ENCODE measurements at places on chromosomes 7 and 10.
A peak's percentile ranks its signal among the peaks of the same experiment; 100 is the strongest.

DNA sequence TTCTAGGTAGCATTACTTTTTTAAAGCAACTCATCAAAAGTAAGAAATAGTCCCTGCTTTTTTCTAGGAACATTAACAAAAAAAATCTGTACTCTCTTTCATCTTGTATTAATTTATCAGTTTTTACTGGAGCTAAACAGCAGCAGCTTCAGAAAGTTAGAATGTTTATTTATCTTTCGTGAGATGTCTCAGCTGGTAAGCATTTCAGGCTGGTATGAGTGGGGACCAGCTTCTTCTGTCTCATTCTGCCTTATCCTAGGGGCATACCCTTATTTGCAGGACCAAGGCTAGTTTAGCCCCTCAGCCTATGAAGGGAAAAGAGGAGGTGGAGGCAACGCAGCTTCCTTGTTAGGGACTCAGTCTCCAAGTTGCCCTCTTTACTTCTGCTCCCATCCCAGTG is 35.1 kb downstream of the LANCL2 start:
- no peak for DNase-seq

DNA sequence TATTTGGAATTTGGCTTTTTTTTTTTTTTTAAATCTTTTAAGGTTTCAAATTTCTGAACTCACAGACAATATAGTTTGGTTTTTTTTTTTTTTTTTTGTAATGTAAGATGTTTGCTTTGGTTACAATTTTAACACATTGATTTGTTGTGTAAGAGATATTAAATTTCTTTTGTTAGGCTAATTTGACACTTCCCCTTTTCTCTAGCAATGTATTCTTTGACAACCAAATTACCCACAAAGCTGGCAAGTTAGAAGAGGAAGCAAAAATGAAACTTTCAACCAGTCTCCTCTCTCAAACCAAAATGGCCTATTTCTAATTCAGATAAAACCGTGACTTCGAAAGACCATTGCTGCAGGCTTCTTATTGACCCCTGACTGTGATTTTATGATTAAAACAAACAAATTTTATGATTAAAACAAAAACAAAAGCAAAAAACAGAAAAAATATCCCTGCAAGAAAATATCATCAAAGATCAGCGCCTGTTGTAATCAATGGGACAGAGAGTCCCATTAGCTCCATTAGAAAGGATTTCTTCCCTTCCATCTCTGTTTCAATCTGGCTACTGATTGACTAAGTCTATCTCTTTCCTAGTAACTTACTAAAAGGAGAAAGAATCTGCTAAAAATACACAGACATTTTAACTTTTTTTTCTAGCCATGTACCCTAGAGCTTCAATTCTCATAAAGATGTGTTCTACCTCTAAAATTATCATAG is 489.2 kb downstream of the MDFIC start:
- no peak for DNase-seq

- no peak for DNase-seq
Measured at GRCh38 chr7:91835091-91835825, 45.2 kb downstream of the MTERF1 start.

GRCh38 chr7:54964136-54964535 is 54.7 kb upstream of the EGFR start:
- DNase-seq: no peak

DNA sequence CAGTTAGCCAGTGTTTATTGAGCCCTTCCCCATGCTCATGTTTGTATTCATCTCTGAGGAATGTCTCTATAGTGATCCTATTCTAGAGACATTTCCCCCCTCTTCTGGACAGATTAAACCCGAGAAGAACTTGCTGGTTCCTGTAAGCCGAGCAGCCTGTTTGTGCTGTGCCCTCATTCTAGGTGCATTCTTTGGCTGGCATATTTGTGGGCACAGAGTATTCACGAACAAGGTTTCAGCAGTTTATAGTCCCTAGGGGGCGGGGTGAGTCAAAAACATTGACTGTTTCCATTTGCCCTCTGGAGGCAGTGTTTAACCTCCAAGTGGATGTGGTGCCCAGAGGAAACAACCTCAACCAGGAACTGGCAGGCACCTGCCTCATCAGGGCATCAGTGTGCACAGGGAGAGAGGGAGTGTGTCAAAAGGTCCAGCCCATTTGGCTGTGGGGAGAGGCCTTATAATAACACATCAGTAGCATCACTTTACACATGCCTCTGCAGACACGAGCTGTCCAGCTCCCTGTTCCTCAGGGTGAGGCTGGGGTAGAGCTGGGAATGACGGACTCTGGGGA is 273.3 kb upstream of the LRGUK start:
- peak; percentile 62 for DNase-seq

DNA sequence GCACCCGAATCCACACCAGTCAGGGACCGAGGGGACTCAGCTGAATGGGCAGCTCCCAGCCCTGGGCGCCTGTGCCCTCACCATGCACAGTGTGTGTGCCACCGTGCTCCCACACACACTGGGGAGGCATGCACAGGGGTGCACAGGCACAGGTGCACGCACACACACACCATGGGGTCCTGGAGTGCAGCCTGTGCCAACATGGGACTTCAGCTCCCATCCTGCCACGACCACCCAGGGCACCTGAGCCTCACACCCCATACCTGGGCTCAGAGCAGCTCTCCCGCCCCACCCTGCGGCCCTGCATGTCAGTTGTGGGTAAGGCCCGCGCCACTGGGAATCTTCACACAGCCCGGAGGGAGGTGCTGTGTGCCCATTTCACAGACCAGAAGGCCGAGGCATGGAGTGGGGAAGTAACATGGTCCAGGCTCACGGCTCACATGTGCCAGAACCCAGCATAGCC is 8.0 kb downstream of the ELFN1 start:
- no peak for DNase-seq

DNA sequence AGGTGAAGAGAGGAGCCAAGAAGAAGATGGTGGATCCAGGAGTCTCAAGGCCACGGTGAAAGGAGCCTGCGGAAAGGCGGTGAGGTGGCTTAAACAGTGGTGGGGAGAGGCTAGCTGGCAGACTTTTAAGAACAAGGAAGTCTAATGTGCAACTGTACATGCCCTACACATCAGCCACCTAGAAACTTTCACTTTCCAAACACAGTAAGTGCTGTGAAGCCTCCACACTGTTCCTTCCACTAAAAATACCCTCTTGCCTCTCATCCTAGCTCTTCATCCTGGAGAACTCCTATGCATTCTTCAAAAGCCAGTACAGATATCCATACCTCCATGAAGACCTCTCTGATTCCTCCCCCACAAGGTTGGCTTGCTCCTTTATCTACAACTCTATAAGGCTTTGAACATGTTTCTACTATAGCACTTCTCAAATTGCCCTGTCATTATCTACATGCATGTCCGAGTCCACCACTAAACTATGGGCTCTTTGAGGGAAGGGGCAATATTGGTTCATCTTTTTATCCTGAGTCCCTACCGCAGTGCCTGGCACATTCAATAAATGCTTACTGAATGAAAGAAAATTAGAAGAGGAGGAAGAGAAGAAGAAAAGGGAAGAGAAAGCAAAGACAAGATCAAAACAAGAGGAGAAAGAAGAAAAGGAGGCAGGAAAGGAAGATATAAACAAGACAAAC is 54.2 kb downstream of the DNAJC12 start:
- DNase-seq: peak; percentile 75

- DNase-seq: no peak
Measured at GRCh38 chr10:71342573-71343391, 23.7 kb downstream of the SLC29A3 start.

DNA sequence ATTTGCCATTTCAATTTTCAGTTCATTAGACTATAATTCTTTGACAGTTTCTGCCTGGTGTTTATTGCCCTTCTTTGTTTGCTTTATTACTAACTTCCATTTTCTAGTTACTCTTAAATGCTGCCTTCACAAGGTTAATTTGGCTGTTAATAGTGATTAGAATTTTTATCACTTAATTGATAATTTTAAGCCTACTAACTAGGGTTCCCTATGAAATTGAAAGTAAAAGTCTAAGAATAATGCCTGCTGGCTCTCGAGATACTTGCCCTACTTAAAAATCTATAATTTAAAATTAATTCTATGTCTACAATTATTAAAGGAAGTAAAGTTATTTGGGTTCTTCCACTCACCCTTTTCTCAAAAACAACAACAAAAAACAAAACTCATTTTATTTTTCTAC is 65.3 kb downstream of the C1GALT1 start:
- DNase-seq: no peak

DNA sequence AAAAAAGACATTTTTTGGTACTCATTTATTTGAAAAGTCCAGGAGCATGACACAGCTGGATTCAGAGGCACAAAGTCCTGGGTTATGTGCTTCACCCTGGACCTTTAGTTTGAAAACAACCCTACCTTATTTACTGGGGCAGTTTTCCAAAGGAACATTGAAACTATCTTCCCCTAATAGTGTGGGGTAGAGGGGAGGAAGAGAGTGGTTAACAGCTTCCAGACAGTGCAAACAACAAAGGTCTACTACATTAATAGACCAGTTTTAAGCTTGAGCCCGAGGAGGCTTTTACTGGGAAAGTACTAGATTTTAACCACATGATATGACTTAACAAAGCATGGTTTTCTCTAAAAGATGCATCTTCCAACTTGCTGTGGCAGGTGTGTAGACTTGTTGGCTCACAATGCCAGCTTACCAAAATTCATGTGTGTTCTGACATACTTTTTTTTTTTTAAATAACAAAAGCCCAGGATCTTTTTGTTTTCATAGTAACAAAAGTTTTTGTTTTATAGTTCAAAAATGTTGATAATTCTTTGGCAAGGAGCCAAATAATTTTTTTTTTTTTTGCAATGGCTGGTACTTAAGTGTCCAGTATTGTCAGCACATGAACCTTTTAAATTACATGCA is 1.8 kb downstream of the GSTO1 start:
- peak; percentile 60 for DNase-seq

DNA sequence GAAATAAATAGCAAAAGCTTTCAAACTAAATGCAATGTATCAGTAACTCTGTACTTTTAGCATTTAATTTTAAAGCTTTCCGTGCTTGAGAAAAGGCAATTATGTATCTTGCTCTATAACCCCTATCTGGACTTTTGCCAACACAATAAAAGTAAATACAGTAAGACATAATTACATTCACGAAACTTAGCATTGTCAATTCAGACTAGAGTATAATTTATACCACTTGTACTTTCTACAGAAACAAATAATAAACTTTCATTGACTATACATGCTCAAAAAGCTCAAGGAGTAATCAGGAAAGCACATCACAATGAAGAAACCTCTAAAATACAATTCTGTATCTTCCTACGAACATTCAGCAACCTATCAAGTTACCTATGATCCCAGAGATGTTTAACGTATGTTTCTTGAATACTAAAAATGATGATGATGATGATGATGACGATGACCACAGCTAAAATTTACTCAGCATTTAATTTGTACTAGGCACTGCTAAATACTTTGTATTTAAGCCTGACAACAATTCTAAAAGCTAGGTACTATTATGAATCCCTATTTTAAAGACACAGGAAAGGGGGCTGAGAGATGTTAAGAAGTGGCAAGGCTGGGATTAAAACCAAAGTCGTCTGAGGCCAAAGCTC is 44.9 kb downstream of the MINDY3 start:
- DNase-seq: no peak

DNA sequence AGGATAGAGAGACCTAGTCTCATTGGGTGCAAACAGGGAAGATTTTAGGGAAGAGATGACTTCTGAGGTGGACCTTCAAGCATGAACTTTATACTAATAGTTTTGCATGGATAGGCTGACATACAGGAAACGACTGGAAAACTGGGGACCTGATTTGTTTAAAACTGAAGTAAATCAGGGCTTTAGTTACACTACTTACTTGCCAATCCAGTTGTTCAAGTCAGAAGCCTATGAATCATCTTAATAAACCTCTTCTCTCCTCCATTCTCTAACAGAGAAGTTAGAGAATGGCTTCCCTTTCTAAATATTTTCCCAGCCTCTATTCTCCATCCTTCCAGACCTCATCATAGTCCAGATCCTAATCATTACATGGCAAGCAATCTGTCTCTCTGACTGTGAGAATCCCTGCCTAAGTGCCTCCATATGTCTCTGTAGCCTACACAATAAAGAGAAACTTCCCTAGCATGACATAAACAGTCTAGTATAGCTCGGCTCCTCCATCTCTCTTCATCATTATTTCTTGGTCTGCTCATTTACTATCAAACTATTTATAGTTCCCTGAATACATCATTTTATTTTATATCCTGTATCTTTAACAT is 55.8 kb downstream of the PRKG1 start:
- no peak for DNase-seq

- no peak for DNase-seq
Measured at GRCh38 chr7:84549409-84549808, 354.8 kb upstream of the SEMA3A start.

DNA sequence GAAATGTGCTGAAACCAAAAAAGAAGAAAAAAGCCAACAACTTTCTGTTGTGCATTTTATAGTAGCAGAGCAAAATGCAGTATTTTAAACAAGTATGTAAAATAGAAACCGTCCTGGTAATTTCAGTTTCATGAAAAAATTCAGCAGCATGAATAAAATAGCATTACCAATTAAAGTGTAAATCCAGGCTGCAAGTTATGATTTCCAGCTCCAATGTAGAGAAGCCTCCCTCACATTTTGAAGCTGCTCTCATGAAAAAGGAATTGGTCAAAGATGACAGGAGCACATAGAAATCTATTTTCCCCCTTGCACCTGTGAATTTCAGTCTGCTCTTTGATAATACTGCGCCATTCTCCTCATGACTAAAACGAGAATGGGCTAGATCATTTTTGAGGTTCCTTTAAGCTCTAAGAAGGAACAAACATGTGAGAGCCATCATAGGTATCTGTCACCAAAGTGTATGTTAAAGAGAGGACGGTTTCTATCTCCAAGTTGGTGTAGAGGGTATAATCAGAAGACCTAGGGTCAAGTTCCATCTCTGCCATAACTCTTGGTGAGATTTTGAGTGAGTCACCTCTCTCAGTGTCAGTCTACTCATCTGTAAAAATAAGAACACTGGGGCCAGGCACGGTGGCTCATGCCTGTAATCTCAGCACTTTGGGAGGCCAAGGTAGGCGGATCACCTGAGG is 107.5 kb downstream of the MTPAP start:
- DNase-seq: no peak

GRCh38 chr10:12019283-12019971 is 23.2 kb downstream of the UPF2 start:
- no peak for DNase-seq

DNA sequence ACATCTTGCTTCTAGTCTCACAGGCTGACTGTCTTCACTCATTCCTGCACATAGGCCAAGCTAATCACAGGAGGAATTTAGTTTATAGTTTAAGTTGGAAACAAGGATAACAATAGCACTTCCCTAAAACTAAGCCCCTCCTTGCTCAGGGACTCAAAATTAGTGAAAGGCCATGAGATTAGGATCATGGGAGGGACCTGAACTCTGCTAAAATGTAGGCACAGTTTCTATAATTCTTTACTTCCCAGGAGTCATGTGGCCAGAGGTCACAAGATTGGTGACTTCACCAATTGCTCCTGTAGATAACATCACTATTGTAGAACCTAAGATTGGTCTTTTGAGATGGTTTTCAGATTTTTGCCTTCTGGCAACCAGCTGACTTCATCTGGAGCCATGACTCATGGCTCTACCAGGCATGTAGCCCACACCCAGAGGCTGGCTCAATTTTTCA is 14.8 kb upstream of the UPP1 start:
- no peak for DNase-seq

GRCh38 chr7:157022681-157023588 is 12.5 kb upstream of the MNX1 start:
- DNase-seq: no peak
